ENCODE measurements at places on chromosomes 13 and 19.

DNA sequence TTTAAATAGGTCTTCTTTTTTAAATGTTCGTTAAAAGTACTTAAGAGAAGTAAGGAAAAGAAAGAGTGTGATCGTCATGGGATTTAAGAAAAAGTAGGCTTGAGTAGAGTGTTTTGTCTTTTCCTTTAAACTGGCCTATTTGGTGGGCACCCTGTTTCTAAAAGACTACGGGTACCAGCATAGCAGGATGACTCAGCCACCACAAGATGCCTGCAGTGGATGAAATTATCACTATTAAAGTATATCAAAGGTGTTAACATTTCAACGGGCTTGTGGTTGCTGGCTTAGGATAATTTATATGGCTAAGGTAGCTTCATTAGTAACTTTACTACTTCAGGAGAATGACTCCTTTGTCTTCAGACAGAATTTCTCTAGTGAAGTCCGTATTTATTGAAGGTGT lies 112.6 kb downstream of the STARD13 start:
- no peak for DNase-seq

- no peak for DNase-seq
Observed at GRCh38 chr19:56144831-56145230, 3.7 kb downstream of the ZNF444 start.

GRCh38 chr19:4508698-4509097 lies 9.6 kb downstream of the PLIN4 start:
- DNase-seq, result no peak

DNA sequence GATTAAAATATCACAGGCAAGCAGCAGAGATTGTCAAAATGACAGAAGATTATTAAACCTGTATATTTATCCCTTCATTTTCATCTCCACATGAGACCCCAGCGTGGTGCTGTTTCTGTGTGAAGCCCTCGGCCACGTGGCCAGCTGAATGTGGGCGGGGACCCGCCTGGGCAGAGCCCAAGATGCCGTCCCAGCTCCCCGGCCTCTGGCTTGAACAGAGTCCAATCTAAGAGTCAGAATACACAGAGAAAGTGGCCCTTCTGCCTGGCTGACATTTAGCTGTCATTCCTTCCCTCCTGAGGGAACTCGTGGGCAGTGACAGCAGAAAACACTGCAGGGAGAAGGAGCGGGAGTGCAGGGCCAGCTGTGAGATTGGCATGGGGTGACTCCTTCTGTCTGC lies 34.9 kb upstream of the UQCRFS1 start:
- DNase-seq, result no peak

DNA sequence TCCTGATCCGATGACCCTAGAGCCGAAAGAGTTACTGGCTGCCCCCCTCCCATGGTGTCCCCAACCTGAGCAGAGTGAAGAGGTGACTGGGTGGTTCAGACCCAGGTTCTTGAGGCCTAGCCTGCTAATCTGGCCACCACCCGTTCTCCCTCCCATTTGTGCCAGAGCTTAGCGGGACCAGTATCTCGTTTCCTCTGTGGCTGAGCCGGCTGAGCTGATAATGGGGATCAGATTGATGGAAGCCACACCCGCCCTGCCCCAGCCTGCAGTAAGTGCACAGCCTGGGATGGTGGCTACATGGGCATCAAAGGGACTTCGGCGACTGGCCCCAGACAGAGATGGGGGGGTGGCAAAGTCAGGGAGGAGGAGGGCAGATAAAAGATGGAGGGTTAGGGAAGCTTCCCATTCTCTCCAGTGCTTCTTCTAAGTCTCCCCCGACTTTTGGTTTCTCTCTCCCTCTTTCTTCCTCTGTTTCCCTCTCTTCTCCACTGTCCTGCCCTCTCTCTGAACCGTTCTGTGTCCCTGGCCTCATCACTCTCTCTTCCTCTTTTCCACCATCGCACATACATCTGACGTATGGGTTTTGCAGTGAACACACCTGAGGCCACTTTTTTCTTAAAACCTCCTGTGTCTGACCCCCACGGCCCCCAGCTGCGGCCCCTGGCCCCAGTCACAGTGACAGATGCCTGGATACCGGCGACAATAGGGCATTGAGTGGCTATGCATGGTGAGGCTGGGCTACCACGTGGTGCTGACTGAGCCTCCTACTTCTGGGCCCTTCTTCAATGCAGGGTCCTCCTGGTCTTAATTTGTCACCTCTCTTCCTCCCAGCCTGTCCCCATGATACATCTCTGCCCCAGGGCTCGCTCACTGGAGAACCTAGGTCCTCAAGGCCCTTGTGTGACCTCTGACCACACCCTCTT lies 2.4 kb downstream of the ELAVL3 start:
- no peak for DNase-seq

- no peak for DNase-seq
Observed at GRCh38 chr13:43661161-43661830, 125.5 kb downstream of the ENOX1 start.

- DNase-seq, result no peak
Observed at GRCh38 chr19:4352701-4353121, 9.3 kb downstream of the MPND start.

DNA sequence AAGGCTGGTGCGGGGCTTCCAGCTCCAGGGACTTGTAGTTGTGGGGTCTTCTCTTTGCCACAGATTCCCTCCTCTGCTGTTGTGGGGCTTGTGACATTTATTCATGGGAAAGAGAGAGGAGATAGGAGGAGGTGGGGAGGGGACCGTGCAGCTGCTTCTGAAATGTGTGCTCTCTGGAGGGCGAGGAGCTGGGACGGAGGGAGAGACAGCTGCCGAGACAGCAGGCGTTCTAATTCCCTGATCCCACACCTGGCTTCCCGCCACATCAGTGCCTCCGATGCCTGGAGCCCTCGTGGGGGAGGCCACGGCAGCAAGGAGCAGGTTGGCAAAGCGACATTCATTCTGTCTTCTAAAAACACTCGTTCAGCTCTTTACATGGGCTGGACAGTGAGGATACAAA lies 164.4 kb downstream of the USP12 start:
- DNase-seq, result no peak

GRCh38 chr19:17893766-17894165 lies 22.0 kb downstream of the SLC5A5 start:
- DNase-seq, result no peak

GRCh38 chr13:97423300-97424045 lies 10.5 kb upstream of the RAP2A start:
- no peak for DNase-seq

DNA sequence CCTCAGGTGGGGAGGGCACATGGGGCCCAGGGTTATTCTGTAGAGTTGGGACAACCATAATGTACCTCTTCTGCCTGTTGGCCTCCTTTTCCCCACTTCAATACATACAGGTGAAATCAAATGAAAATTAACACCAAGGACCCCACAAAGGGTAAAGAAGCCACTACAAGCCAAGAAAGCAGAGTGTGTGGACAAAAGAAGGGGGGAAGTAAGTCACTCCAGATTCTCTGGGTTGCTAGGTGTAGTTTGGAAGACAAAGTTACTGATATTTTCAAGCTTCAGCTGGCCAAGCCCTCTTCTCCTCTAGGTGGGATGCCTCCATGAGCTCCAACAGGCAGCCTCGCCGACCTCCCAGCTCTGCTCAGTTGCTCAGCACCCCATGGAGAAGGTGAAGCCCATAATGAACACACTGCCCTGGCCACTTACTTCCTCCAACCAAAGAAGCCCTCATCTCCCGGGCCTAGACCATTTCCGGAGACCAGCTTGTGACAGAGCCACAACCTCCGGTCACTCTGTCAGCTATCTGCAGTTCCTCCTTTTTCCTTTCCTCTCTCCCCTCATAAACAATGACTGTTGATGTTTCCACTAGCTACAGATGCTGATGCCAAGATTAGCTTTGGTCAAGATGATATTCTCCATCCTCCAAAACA lies 66.8 kb upstream of the MED4 start:
- no peak for DNase-seq
